IMR-90 (cell line): ENCODE measurements at places on chromosomes 2 and 18.
A peak's percentile ranks its signal among the peaks of the same experiment; 100 is the strongest.

- peak; percentile 62 for DNase-seq
Observed at GRCh38 chr18:69795791-69796190, 151.9 kb downstream of the CD226 start.

GRCh38 chr2:68710756-68711155, 23.9 kb upstream of the ARHGAP25 start:
- DNase-seq = no peak

GRCh38 chr2:151669585-151670081, 64.6 kb downstream of the NEB start:
- no peak for DNase-seq

DNA sequence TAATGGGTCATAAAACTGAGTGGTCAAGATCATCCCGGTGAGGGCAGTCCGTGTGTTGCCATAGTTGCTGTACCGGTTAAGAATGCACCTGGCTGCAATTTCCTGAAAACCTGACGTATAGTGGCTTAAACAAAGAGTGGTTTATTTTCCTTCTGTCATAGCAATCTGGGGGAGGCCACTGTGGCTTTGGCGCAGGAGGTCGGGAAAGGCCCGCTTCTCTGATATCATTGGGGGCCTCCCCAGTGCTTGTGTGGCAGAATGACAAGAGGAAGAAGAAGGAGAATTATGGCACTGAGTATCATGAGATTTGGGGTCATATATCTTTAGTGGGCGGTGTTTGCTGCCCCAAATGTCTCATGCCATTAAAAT, 4.4 kb downstream of the C2orf92 start:
- DNase-seq = no peak

- no peak for DNase-seq
Observed at GRCh38 chr2:237497009-237497837, 10.2 kb downstream of the MLPH start.

GRCh38 chr18:22521026-22521707, 103.5 kb upstream of the CTAGE1 start:
- no peak for DNase-seq

GRCh38 chr2:154142480-154142879, 270.8 kb downstream of the GALNT13 start:
- no peak for DNase-seq

- no peak for DNase-seq
Observed at GRCh38 chr2:175244697-175245096, 63.2 kb upstream of the ATP5MC3 start.
